ENCODE measurements at places on chromosomes 6 and 20.

GRCh38 chr6:112903361-112903760 is 556.2 kb downstream of the RFPL4B start:
- no peak for DNase-seq

GRCh38 chr6:136408204-136408603 is 118.6 kb upstream of the BCLAF1 start:
- DNase-seq: no peak

- DNase-seq: no peak
These were observed 613.9 kb upstream of the ARID1B start for GRCh38 chr6:156163311-156163710.

- DNase-seq: no peak
These were observed 2.4 kb downstream of the DYNLT1 start for GRCh38 chr6:158642097-158642601.

- no peak for DNase-seq
These were observed 22.6 kb downstream of the TRERF1 start for GRCh38 chr6:42429042-42429585.

GRCh38 chr20:39563349-39563748 is 601.2 kb downstream of the DHX35 start:
- DNase-seq: no peak

GRCh38 chr6:139470997-139471396 is 96.5 kb upstream of the CITED2 start:
- no peak for DNase-seq

DNA sequence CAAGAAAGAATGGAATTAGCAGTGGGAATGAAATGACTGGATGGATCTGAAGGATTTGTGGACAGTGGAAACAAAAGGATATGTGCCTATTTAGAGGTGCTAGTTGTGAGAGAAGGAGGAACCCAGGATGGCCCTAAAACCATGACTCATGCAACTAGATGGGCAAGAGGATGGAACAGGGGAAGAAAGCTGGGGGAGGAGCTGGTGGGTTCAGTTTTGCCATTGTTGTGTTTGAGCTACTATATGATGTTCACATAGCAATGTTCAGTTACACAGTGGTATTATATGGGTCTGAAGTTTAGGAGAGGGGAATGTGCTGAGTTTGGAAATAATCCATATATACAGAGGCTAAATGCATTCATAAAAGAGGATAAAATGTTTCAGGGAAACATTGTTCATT is 125.7 kb upstream of the SSTR4 start:
- no peak for DNase-seq

DNA sequence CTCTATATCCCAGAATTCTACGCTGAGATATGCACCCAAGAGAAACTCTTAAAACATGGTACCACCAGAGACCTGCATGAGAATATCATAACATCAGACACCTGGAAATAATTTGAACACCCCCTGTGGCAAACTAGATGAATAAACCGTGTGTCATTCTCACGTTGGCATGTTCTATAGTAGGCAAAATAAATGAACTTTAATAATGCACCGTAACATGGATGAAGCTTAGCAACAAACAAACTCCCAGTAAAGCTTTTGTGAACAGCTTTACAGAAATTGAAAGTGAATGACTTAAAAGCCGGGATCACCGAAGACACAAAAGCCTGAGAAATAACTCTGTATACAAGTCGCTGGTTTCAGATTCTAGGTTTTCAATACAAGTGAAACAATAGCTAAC is 1166.8 kb upstream of the CITED2 start:
- DNase-seq: no peak

- DNase-seq: no peak
These were observed 13.0 kb downstream of the PIM1 start for GRCh38 chr6:37182736-37183590.

GRCh38 chr20:50208085-50208491 is 17.5 kb downstream of the CEBPB start:
- DNase-seq: no peak

DNA sequence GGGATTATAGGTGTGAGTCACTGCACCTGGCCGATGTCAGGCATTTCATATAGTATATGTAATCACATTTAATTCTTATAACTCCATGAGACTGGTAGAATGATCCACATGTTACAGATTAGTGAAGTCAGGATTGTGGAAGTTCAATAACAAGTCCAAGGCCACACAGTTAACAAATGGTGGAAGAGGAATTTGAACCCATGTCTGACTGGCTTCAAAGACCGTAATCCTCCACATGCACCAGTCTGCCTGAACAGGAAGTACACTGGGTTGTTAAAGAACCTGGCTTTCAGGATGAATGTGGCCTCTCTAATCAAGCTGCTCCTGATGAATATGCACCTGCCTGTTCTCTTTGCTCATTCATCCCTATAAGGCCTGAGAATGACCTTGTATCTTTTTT is 122.0 kb upstream of the HDAC2 start:
- DNase-seq: no peak

DNA sequence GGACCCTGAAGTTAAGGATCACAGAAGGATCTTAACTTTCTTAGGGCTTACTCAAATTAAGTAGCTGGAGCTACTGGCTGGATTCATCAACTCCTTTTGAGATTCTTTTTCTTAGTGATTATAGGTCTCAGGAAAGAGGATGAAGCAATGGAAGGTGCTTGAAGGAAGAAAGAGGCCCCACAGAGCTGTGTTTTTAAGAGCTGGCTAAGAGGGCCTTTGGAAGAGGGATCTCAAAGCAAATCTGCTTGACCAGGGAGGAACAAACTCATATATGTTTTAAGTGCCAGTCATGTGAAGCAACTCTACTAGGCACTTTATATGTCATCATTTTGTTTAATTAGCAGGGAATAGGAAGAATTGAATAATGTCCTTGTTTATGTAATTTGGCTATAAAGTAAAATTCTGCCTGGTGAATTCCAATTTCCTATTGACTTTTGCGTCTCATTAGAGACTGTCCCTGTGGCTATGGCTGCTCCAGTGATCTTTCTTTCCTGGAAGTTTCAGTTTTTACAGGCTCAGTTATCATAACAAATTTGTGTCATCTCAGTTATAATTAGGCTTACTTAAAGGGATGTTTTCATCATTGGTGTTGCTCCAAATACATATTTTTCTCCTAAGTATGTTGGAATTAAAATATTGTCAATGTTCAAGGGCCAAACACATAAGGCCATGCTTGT is 222.8 kb upstream of the CITED2 start:
- no peak for DNase-seq

GRCh38 chr6:16134430-16134829 is 5.5 kb downstream of the MYLIP start:
- no peak for DNase-seq

DNA sequence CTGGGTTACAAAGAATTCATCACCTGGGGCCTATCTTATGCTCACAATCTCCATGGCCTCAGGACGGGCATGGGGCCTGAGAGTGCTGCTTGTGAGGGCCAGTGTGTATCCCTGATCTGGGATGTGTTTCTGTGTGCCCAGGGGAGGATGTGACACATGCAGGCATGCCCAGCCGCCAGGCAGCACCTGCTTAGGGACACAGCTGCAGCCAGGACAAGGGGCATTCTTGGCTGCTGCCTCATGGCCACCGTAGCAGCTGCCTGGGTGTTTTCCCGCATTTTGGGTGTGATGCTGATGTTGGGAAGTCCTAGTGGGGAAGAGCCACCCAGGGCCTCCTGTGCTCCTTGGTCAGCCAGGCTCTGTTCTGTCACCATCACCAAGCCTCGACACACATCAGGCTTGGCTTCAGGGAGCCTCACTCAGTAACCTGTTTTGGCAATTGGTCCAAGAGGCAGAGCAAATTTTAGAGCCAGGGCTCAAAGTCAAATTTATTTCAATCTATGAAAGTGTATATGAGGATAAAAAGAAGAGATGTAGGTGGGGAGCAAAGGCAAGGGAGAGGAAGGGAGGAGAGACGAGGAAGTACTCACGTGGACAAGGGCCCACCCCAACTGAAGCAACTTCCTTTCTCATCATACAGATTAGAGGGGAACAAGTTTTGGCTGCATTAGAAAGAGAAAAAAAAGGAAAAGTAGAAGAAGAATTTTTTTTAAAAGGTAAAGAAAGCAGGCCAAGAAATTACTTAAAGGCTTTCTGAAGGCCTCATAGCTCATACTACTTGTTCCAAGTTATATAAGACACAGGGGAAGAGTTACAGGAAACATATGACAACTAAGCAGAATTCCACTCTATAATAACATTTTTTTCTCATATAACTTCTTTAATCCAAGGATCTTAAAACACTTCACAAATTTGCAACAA is 269.9 kb upstream of the SUPT3H start:
- no peak for DNase-seq

DNA sequence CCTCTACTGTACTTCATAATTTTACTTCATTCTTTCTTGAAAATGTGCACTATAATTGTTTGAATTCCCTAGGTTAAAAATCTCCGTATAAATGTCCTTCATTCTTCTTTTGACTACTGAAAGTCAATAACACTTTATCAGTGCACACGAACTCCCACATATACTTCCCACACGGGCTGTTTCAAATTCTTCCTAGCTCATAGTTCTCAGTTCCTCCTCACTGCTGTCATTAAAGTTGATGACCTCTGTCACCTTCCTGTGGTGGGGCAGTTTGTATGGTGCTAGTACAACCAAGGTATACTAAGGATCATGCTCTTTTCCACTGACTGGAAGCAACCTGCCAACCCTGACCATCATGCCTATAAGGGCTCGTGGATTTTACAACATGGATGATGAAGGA is 40.0 kb upstream of the CD2AP start:
- DNase-seq: no peak

GRCh38 chr20:49785852-49786175 is 26.8 kb upstream of the SLC9A8 start:
- no peak for DNase-seq

DNA sequence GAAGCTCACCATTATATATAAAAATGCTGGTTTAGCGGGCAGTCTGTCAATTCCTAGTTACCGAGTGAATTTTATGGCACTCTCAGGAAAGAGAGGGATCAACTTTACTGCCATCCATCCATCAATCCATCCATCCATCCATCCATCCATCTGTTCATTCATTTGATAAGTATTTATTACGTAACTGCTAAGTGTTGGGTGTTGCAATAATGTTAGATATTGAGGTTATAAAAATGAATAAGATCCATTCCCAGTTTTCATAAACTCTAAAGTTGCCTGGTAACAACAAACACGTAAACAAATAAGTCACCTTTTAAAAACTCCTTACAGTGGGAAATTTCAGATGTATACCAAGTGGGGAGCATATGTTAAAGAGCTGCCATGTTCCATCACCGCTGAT is 36.8 kb downstream of the SASH1 start:
- no peak for DNase-seq

- no peak for DNase-seq
These were observed 224.5 kb downstream of the GMDS start for GRCh38 chr6:2020909-2021308.

DNA sequence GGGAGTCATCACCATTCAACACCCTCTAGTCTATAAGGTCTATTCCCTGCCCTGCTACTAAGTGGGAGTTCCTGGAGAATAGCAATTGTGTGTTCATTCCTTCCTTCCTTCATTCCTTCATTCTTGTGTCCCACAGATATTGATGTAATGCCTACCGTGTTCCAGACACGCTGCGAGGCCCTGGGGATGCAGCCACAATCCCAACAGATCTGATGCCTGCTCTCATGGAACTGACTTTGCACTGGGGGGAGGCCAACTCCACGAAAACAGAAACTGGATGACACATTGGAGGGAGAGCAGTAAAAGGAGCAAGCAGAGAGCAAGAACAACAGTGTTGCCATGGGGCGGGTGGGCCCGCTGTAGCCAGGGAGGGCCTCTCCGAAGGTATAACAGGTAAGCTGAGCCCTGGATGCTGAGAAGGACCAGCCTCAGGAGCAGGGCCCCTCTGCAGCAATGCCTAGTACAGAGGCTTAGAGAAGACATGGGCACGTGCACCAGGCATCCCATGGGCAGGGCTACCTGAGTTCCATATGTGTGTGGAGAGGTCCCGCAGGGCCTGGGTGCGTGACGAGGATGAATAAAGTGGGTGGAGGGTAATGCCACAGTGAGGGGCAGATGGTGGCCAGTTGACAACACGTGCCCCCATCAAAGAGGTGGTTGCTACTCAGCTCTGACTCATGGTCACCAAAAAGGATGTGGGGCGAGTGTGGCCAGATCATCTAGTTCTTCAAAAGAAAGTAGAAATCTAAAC is 173.9 kb downstream of the NFATC2 start:
- DNase-seq: no peak

- no peak for DNase-seq
These were observed 185.2 kb downstream of the SLC24A3 start for GRCh38 chr20:19397666-19398065.

DNA sequence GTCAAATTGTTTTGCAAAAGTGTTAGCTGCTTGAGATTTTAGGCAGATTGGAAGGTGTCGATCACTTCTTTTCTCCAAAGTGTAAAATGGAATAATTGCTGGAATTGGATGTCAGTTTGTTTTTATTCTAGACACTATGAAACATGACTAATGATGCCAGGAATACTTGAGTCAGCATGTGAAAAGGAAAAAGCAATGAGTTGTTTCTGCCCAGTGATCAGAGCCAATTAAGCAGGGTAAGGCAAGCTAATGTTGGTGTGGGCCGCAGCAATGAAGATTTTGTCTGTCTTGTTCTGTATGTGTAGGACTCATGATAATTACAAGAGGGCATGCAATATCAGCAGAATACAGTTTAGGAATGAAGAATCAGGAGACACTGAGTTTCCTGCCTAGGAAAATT is 110.3 kb downstream of the CARMIL1 start:
- no peak for DNase-seq

GRCh38 chr6:35451354-35452182 is 570 bp upstream of the FANCE start:
- no peak for DNase-seq

- no peak for DNase-seq
These were observed 135.3 kb upstream of the NEDD9 start for GRCh38 chr6:11367638-11368199.

GRCh38 chr20:36917240-36917639 is 34.3 kb downstream of the SAMHD1 start:
- DNase-seq: no peak

- no peak for DNase-seq
These were observed 15.7 kb upstream of the QKI start for GRCh38 chr6:163398815-163399214.

GRCh38 chr6:25124216-25124715 is 154.9 kb upstream of the CARMIL1 start:
- no peak for DNase-seq

DNA sequence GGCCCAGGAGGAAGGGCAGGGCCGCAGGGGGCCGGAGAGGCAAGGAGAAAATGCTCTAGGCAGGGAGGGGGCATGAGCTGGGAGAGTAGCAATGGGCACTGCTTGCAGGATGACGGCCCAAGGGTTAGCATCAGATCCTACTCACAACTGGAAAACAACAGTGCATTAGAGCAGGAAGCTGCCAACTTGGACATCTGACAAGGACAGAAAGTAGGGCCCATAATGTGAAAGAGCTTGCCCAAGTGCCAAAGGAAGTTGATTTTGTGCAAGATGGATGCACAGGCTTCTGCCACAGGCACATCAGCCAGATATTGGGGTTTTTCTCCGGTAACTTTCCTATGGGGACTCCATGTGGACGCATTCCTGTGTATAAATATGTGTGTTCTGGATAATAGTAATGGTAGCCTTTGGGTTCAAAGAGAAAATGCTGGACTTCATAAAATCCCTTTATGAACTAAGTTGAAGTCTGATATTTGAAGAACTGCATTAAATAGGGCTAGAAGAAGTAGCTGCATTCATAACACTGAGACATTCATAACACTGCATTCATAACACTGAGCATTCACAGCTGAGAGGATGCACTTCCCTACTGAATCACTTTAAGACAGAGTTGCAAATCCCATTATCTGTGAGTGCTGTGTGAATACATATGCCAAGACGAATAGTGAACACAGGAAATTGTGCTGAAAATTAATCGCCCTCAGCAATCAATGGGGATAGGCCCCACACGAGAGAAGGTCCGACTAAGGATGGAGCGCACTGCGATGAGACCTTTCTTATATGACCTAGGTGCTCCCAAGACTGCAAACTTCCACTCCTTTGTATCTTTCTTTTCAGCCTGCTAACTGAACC is 235.6 kb upstream of the PRDM1 start:
- DNase-seq: no peak

All from stimulated activated CD8-positive, alpha-beta memory T cell treated with anti-CD3 and anti-CD28 coated beads, Interleukin-2, amount 100 ng/mL, for 1 hour (primary cell).